ENCODE measurements at places on chromosomes 12 and 14.

DNA sequence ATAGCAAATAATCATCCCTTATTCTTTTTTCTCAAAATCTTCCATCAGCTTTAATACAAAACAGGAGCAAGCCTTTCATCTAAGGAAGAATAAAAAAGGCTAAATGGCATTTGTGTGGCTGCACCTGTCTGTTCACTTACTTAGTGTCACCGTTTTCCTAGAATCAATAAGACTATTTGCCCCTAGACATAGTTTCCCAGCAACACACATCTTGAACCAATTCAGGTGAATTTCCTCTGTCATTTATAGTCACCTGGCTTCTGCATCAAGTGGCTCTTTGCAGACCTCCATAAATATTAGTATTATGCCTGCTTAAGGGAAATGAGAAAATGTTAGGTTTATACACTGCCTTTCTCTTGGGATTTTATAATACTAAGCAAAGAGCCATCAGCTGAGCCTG, 17.4 kb upstream of the GCH1 start:
- no peak for DNase-seq

GRCh38 chr14:26265170-26265685, 332.6 kb downstream of the NOVA1 start:
- DNase-seq, result no peak

GRCh38 chr12:114347861-114348260, 58.1 kb downstream of the TBX5 start:
- DNase-seq, result no peak

GRCh38 chr14:42921901-42922300, 1315.2 kb downstream of the LRFN5 start:
- no peak for DNase-seq

- DNase-seq, result no peak
These were observed 652 bp upstream of the SELPLG start for GRCh38 chr12:108634341-108634751.

- DNase-seq, result no peak
These were observed 71.1 kb downstream of the ZNF641 start for GRCh38 chr12:48279601-48280000.

- DNase-seq, result no peak
These were observed 379.4 kb downstream of the ALG10 start for GRCh38 chr12:34401659-34402227.

DNA sequence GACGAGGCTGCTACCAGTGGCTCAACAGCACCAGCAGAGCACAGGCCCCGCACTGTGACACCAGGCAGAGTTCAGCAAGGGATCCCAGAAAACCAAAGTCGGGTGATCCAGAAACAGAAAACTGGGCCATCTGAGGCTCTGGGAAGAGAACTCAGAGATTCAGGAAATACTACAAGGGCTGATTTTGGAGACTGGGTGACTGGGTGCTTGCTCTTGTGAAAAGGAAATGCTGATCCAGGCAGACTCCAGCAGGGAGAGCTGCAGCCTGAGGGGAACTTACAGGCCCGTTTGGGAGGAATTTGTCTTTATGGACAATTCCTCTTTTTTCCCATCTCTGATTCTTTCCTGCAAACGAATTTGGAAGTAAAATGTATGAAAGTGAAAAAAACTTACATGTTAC, 28.2 kb downstream of the FOXN3 start:
- no peak for DNase-seq

DNA sequence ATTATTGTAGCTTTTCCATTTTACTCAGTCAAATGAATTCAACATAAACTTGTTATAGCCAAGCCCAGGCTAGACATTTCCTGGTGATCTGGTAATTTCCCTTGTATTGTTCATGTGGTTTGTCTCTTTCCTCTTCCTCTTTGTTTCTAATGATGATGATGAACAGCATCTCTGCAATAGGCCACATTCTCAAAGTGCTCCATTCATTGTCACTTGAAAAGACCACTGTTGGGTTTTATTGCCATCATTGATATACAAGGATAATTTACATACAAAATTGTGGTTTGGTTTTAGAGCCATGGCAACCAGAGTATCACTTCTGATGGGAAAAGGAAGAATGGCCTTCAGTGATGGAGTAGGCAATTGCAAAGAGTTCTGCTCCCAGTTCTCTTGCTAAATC, 379.3 kb downstream of the RGS6 start:
- no peak for DNase-seq

GRCh38 chr12:115700896-115701465, 576.5 kb downstream of the MED13L start:
- no peak for DNase-seq

GRCh38 chr12:64072916-64073575, 149.1 kb downstream of the KICS2 start:
- no peak for DNase-seq

DNA sequence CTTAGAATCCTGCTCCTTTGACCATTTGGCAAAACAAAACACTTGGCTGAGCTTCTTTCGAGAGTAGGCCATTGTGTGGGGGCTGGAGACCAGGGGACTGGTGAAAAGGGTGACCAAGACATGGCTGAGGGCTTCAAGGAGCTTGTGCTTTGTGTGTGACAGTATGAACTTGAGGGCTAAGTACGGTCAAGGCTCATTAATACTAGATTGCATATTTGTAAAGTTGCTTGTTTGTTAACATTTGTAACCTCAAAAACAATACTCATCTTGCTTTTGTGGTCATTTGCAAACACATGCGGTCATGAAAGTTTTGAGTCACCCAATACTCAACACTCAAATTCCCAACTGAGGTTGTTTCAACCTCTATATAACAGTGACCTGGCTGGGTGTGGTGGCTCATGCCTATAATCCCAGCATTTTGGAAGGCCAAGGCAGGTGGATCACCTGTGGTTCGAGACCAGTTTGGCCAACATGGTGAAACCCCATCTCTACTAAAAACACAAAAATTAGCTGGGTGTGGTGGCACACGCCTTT, 42.5 kb downstream of the ZFYVE26 start:
- DNase-seq, result no peak

- no peak for DNase-seq
These were observed 580.2 kb downstream of the MED13L start for GRCh38 chr12:115697340-115697739.

- DNase-seq, result no peak
These were observed 8.2 kb downstream of the TMEM121 start for GRCh38 chr14:105534586-105534985.

- DNase-seq, result no peak
These were observed 31.6 kb upstream of the BEGAIN start for GRCh38 chr14:100618763-100619320.

DNA sequence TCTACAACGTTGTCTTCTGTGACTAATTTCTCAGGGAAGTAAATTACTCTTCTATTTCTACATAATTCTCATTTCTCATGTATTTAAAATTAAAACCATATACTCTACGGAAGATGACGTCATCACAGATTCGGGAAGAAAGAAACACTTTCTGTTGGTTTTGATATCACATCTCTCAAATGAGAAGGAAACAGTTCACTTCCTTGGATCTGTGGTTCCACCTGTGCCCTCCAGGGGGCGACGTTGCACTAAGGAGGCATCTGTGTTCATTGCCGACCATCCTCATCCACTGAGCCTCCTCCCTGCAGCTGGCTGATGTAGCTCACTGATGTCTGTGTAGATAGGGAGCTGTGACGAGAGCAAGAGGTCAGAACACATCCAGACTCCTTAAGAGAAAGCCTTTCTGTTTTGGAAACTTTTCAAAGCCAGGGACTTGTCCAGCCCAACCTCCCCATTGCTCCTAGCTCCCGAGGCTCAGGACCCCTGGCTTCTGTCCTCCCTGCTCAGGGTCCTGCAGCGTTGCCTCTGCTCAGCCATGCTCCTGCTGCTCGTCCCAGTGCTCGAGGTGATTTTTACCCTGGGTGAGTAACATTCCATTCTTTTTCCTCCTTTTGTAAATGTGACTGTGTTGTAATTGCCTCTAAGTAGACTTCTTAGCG, 172.7 kb upstream of the OR4E1 start:
- DNase-seq, result peak; percentile 37

GRCh38 chr12:28844718-28845117, 304.4 kb upstream of the FAR2 start:
- DNase-seq, result no peak

GRCh38 chr12:27604431-27604830, 80.4 kb downstream of the PPFIBP1 start:
- DNase-seq, result no peak

DNA sequence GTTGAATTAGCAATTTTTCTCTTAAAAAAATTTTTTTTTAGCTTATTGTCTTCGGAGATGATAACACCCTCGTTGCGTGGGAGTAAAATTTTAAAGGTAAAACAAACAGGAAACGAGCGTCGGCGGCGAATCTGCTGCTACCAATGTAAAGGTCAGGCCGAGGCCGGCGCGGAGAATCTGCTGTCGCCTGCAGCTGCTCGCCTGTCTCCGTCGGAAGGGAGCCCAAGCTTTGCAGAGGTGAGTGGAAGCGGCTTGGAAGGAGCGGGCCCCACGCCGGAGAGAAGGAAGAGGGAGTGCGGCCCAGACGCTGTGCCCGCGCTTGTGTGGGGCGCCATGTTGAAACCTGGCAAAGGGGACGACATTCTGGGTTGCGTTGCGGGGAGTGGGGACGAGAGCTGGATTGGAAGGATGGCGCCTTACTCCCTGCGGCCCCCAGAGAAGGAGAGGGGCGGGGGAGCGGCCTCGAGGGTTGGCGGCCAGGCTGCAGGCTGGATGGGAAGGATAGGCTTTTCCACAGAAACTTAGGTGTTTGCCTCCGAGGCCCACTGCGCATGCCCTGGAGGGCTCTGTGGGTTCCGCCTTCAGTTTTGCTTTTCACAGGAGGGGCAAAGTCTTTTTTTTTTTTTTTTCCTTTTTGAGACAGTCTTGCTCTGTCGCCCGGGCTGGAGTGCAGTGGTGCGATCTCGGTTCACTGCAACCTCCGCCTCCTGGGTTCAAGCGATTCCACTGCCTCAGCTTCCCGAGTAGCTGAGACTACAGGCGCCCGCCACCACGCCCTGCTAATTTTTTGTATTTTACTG, at the start of gene SNRNP35:
TSS of gene SNRNP35 (plus strand) at position 160 of the 800 bp plus-strand sequence. CDS start 7,402 bp downstream, outside the sequence.
- DNase-seq, result peak; percentile 90

DNA sequence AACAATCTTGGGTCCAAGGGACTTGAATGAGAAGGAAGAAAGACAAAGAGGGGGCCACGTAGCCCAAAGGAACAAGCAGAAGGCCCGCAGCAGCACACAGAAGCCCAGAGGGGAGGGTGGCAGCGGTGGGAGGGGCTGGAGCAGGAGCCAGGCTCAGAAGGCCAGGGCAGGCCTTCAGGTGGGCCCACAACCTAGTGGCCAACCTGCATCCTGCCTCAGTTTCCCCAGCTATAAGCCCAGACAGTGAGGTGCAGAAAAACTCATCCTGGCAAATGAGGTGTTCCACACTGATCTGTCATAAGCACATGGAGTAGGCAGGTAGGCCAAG, 34.1 kb downstream of the LTBP2 start:
- DNase-seq, result no peak

GRCh38 chr12:5568325-5568981, 136.5 kb downstream of the NTF3 start:
- DNase-seq, result no peak

- no peak for DNase-seq
These were observed 103.3 kb downstream of the NCOR2 start for GRCh38 chr12:124464062-124464461.

DNA sequence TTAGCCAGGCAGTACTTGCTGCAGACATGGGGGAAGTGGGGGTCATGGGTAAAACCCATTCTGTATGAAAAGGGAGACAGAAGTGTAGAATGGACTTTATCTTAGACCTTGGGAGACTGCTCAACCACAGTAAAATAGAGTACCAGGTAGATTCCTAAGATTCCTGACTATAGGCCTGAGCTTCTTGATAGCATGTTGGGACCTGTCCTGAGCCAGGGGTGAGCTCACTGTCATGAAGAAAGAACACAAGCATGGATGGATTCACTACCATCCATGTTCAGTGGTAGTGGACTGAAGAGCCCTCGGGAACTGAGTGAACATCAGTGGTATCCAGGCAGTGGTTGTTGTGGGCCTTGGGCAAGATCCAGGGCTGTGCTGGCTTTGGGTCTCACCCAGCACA, 1003.8 kb downstream of the TMTC2 start:
- no peak for DNase-seq

GRCh38 chr12:14619741-14620501, 52.2 kb upstream of the PLBD1 start:
- DNase-seq, result no peak

GRCh38 chr14:52080808-52081755, 12.2 kb upstream of the NID2 start:
- DNase-seq, result no peak

GRCh38 chr12:121990692-121991603, 30.7 kb upstream of the BCL7A start:
- no peak for DNase-seq

Measured in NCI-H446 (cell line).